Cerebellar nuclear complex (tissue), 1 donor: ENCODE measurements at places on chromosomes 7 and 10.

- no peak for DNase-seq
Measured at GRCh38 chr10:93180482-93180931, 106.8 kb downstream of the CYP26A1 start.

GRCh38 chr10:121450247-121450646 lies 148.0 kb downstream of the FGFR2 start:
- DNase-seq = no peak

DNA sequence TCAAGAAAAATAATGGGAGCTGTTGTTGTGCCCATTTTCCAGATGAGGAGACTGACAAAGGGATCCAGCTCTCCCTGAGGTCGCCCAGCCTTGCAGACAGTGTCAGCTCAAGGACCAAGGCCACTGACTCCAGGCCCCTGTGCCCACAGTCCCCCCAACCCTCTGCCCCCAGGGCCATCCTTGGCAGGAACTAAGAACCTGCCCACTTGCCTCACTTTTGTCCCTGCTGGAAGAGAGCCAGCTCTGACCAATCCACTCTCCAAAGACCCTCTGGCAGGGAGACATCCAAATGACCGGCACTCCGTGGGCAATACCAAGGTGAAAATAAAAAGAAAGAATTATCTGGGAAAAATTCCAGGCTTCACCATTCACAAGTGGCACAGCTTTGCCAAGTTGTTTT lies 101.3 kb downstream of the TCERG1L start:
- DNase-seq = no peak

GRCh38 chr7:85452674-85453073 lies 265.8 kb upstream of the SEMA3D start:
- DNase-seq = no peak

DNA sequence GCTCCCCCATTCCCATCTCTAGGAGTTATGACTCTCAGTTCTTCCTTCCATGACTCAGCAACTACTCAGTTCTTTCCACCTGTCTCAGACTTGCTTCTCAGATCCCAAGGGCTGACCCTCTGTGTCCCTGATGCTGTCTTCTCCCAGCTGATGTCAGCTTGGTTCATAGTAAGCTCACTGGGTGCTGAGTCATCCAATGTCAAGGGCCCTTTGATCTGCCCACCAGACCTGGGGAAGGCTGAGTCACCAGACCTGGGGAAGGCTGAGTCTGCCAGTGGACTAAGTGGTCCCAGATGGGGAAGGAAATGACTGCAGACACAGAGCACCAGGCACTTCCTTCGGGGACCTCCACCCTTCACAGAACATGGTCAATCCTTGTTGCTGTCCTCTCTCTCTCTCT lies 76.1 kb upstream of the ZEB1 start:
- DNase-seq = no peak

DNA sequence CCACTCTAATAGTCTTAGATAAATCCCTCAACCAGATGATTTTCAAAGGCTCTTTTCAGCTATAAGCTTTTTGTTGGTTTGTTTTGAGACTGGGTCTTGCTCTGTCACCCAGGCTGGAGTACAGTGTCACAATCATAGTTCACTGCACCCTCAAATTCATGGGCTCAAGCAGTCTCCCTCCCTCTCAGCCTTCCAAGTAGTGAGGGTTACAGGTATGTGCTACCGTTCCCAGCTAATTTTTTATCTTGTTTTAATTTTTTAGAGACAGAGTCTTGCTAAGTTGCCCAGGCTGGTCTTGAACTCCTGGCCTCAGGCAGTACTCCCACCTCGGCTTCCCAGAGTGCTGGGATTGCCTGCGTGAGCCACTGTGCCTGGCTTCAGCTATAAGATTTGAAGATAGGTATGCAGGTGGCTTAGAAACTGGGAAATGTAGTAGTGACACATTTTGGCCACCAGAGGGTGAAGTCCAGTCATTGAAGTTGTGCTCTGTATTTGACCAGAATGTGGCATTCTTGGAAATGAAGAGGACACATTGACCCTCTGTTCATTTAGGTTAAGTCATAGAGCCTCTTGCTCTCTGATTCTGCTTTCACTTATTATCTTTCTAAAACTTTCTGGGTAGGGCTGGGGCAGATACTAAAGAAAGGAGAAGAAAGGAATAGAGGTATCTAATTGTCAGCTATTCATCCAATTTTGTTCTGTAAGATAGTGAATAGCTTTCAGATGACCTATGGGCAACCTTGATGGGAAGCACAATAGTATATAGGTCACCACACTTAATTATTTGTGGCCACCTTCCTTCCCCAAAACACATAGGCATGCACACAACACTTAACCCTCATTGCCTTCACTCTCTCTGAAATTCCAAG lies 36.0 kb downstream of the R3HCC1L start:
- DNase-seq = no peak

DNA sequence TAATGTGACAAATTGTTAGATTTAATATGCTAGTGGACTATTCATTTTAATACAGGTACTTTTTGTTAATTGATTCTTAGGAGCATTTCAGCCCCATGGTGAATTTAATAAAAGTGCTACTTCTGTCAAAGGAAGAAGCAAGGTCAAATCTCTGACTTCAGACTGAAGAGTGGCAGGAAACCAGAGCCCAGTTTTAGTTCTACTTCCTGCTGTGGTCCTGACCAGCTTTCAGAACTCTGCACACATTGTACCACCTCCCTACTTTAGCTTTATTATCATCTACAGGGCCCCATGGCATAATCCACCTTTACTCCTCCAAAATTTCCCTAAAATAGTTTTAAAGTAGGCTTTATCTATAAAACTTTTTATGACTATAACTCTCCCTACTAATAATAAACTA lies 33.7 kb downstream of the CTTNBP2 start:
- DNase-seq = no peak

GRCh38 chr10:75107756-75108683 lies 3.4 kb upstream of the SAMD8 start:
- DNase-seq = no peak

- DNase-seq = no peak
Measured at GRCh38 chr7:149884016-149884415, 10.2 kb downstream of the ATP6V0E2 start.

DNA sequence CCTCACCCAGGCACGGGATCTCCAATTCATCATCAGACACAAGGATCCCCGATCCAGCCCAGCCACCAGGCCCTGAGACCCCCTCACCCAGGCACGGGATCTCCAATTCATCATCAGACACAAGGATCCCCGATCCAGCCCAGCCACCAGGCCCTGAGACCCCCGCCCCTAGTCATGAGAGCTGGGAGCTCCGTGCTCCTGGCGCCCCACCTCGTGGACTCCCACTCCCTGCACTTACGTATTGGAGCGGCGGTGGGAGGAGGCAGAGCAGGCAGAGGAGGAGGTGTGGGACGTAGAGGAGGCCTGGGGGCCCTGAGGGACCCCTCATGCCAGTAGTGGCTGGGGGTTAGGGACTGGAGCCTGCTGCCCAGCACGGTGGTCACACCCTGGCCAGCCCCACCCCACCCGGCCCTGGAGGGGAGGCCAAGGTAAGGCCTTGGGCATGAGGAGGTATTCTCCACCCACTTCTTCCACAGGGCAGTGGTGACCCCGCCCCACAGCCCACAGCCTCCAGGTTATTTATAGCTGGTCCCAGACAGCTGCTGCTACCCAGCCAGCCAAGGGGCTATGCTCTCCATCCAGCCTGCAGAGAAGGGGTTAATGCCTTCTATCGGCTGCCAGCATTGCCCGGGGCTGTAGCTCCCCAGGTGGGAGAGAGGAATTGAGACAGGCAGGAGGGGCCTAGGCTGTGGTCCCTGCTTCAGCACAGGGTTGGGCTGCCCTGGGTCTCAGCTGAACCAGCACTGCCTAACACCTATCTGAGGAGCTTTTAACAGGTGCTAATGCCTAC lies 17.6 kb upstream of the CRHR2 start:
- no peak for DNase-seq

- no peak for DNase-seq
Measured at GRCh38 chr7:69049326-69049725, 548.9 kb upstream of the AUTS2 start.

GRCh38 chr10:74835963-74836362 lies 9.6 kb downstream of the KAT6B start:
- no peak for DNase-seq

DNA sequence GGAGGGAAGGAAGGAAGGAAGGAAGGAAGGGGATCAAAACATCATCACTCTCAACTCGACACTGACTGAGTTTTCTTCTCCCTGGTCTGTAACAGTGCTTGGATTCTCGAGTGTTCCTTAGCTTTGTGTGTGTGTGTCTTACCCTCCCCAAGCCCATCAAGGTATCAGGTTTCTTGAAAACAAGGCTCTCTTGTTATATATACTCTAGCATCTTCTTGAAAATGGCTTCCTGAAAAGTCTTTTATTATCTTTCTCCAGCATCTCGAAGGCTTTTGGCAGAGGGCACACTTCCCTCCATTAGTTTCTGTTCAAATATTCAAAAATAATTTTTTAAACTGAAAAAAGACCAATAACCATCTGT lies 13.4 kb downstream of the SERPINE1 start:
- DNase-seq = no peak

- DNase-seq = no peak
Measured at GRCh38 chr10:20215547-20216152, 399.4 kb downstream of the PLXDC2 start.

DNA sequence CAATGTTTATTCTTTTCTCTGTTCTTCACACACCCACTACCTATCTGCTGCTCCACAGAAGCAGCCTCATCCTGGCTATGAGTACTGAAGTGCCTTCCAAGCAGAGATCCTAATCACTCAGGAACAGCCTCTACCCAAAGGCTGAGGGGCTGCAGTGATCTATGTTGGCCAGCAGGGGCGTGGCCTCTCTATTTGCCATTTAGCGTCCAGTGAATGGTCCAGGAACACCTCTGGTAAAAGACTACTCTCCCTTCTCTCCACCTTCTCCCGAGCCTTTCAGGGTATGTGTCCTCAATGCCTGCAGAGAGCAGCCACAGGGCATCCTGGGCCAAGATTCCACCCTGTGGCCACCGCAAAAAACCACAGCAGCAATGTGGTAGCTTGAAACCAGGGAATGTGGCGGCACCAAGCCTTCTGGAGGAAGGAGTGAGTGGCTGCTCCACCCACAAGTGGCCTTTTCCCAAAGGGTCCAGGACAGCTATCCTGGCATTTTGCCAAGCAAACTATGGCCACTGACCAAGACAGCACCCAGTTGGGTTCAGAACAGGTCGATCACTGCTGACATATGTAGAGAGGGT lies 70.9 kb downstream of the SYPL1 start:
- DNase-seq = no peak

- DNase-seq = no peak
Measured at GRCh38 chr7:3861941-3862340, 560.9 kb downstream of the SDK1 start.

DNA sequence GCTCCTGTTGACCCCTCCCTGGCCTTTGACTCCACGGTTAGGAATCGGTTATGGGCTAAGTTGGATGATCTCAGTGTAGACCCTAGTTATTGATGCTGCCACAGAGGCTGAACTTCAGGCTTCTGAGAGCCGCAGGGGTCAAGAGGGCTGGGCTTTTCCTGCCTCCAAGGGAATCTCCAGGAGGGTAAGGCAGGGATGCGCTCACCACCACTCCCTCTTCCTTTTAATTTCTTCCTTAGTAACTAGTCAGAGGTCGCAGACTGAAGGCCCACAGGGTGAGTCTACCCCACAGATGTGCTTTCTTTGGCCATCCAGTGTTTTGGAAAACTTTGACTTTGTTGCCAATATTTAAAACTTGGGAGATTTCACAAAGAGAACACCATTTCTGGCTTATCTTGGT lies 151.0 kb upstream of the TCF7L2 start:
- DNase-seq = no peak

GRCh38 chr7:41207141-41207540 lies 495.7 kb downstream of the INHBA start:
- no peak for DNase-seq

GRCh38 chr7:41217306-41217705 lies 485.6 kb downstream of the INHBA start:
- no peak for DNase-seq

DNA sequence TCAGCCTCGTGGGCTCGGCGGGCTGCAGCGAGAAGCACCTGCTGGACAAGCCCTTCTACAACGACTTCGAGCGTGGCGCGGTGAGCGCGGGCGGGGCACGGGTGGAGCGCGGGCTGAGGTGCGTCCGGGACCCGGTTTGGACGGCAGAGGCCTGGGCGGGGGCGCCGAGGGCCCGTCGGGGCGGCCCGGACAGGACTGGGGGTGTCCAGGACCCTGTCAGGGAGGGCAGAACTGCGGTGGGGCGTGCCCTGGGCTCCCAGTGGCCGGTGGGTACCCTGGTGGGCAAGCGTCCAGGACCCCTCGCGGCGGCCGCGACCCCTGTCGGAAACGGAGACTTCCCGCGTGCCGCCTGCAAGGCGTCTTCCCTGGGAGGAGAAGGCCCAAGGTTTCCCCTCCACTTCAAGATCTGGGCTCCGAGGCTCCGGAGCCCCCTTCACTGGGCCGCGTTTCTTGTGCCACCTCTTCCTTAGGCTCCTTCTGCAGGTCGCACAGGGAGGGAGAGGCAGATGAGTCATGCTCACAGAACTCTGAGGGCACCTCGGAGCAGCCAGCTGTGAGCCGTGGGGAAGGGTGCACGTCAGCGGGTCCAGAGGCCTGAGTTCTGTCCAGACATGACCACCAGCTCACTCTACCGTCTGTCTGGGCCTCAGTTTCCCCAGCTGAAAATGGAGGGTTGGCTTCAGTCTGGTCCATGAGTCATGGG lies 485 bp downstream of the ALOX5 start:
- no peak for DNase-seq

- no peak for DNase-seq
Measured at GRCh38 chr7:50304129-50304910, at the start of gene IKZF1. TSS of gene IKZF1 (plus strand) at chr7:50304716. CDS start at chr7:50319062, 14,346 bp downstream.

DNA sequence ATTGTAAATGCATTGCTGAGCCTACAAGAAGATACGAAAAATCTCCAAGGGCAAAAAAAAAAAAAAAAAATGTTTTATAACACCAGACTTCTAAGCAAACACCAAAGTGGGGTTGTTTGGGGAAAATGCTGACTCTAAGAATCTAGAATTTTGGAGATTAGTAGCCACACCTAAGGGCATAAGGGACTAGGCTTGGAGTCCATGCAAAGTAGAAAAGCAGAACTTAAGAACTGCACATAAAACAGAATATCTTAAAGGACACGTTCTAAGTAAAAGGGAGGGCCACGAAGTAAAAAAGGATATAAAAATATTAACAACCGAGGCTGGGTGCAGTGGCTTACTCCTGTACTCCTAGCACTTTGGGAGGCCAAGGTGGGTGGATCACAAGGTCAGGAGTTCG lies 269.8 kb upstream of the AUTS2 start:
- DNase-seq = no peak

DNA sequence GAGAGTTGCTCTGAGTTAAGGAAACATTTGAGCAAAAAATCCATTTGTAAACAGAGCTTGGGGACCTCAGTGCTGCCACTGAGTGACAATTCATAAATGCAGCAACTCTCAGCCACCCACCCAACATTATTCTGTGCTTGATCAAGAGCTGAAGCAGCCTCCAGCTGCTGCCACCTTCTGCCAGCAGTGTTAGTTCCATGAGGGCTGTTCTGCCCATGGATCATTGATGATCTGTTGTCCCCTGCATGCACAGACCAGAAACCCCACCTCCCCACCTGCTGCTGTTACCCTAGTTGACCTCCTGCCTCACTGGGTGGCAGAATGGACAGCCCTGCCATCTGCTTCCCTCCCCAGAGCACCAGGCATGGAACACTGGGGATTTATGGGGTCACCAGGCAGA lies 305.4 kb downstream of the KCNMA1 start:
- DNase-seq = no peak
